Myocyte (in vitro differentiated cells): ENCODE measurements at places on chromosomes 2 and 18. TPM values are rescaled to one million over a fixed set of nuclear protein-coding genes. Genes with fewer than 3 reads are reported as not detected.
A peak's percentile ranks its signal among the peaks of the same experiment; 100 is the strongest.

The SERPINB10 gene
- not detected in 2 replicates for total RNA-seq

The ATP6V1B1 gene
- 1.7 and 3.8 TPM in 2 replicates for total RNA-seq

The RGPD3 gene
- 0.16 and 0.64 TPM in 2 replicates for total RNA-seq

The CFAP65 gene
- total RNA-seq: 0.05 TPM in 1 of 2 replicates, not detected in the other

The GAD1 gene
- total RNA-seq: 0.35 and 0.83 TPM in 2 replicates

The TCF23 gene
- total RNA-seq: not detected in 2 replicates

The MDH1 gene
- total RNA-seq: 154 and 256 TPM in 2 replicates

The ABCG5 gene
- total RNA-seq: not detected in 2 replicates

GRCh38 chr2:98026927-98027522 is 31.3 kb upstream of the TMEM131 start:
- peak; percentile 44 for DNase-seq

- DNase-seq: no peak
Measured at GRCh38 chr2:96875498-96876268, 5.8 kb upstream of the SEMA4C start.

DNA sequence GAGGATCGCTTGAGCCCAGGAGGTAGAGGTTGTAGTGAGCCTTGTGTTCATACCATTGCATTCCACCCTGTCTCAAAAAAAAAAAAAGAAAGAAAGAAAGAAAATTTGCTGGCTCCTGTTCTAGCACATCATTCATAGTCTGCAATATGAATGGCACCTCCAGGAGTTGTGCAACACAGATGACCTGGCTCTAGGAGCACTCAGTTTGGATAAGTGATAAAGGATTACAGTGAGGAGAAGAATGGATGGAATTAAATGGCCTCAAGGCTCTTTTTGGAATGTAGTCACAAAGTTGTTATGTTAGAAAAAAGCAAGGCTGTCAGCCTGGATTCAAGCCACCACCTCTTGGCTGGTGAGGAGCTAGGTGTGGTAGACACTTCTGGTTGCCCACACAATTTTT is 21.5 kb upstream of the SPRED2 start:
- no peak for DNase-seq

DNA sequence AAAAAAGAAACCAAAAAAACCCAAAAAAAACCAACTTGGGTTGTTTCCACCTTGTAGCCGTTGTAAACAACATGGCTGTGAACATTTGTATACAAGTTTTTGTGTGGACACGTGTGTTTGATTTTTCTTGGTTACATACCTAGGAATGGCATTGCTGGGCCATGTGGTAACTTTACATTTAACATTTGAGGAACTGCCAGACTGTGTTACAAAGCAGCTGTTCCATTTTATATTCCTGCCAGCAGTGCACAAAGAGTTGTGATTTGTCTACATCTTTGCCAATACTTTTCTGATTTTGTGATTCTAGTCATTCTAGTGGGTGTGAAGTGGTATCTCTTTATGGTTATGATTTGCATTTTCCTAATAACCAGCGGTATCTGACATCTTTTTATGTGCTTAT is 22.5 kb downstream of the LPIN1 start:
- DNase-seq: no peak

DNA sequence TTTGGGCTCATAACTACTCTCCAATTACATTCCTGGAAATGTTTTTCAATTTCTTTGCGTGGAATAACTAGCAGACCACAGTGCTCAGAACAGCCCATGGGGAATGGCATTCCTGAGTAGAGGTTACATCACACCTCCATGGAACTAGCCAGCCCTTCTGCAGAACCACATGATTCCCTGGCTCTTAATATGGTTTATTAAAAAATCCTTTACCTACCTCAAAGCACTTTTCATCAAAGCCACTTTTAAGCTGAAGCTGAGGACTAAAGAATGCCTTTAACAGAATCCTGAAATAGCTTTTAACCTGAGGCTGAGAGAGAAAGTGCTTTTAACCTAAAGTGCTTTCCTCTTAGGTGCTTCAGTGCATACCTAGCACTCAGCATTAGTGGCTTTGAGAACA is 376.3 kb downstream of the ARHGAP15 start:
- no peak for DNase-seq

- DNase-seq: peak; percentile 30
Measured at GRCh38 chr2:145460112-145460511, 940.2 kb upstream of the ZEB2 start.

GRCh38 chr2:16070648-16070971 is 130.3 kb downstream of the MYCN start:
- DNase-seq: no peak

GRCh38 chr18:63971320-63972001 is 1.6 kb downstream of the SERPINB8 start:
- DNase-seq: no peak

- peak; percentile 3 for DNase-seq
Measured at GRCh38 chr18:53796040-53796729, 428.3 kb downstream of the MBD2 start.

- DNase-seq: no peak
Measured at GRCh38 chr18:48848641-48849143, 102.1 kb downstream of the SMAD7 start.

- DNase-seq: no peak
Measured at GRCh38 chr18:3654442-3655253, 204.7 kb downstream of the TGIF1 start.

- no peak for DNase-seq
Measured at GRCh38 chr2:189409647-189410046, 31.6 kb upstream of the WDR75 start.
